ENCODE measurements at places on chromosomes 4 and X.

GRCh38 chr4:55330241-55330640 is 15.8 kb upstream of the SRD5A3 start:
- no peak for DNase-seq

- no peak for DNase-seq
These were observed 60.8 kb upstream of the XAGE1B start for GRCh38 chrX:52577464-52578173.

DNA sequence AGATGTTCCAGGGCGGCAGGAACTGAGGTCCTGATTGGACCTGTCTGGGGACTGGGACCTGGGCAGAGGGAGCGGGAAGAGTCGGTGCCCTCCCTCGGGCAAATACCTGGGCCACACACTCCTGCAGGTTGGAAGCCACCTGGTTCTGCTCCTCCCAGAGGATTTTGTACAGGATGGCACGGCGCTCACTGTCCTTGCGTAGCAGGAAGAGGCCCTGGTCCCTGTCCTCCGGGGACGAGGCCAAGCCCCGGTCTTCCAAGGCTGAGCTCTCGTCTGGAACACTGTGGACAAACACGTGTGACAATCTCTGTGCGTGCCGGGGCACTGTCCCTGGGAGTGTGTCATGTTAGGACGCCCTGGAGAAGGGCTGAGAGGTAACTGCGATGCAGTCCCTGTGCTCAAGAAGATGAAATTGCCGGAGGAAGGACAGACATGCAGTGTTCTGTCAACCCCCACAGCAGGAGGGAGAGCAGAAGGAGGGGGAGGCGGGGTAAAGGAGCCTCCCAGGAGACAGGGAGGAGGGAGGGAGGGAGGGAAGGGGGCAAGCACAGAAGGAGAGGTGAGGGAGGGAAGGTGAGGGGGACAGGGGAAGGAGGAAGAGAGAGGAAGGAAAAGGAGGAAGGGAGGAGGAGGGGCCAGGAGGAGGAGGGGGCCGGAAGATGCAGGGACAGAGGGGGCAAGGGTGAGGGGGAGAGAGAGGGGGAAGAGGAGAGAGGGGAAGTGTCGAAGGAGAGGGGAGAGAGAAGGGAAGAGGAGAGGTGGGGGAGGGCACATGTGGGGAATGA is 29.0 kb downstream of the PDHA1 start:
- DNase-seq: no peak

DNA sequence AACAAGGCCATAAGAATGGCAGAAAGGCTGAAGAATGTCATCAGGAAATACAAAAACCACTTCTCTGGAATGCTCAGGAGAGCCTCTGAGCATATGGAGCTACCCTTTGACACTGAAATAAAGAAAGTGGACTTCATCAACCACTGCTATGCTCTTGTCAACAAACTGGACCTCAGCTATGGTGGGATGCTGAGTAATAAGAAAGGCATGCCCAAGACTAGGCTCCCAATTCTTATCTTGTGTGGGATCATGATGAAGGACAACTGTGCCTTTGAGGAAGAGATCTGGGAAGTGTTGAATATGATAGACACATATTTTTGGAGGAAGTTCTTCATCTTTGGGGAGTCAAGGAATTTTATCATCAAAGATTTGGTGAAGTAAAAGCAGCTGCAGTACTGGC is 86.9 kb upstream of the MAGEB16 start:
- DNase-seq: peak; percentile 20

Measured in H4 (cell line).